CD4-positive, alpha-beta T cell treated with Interleukin-4 for 1 hour (primary cell): ENCODE measurements at places on chromosomes 13 and 19.

GRCh38 chr13:113351514-113352026 lies 12.4 kb downstream of the GRTP1 start:
- DNase-seq, result no peak

- DNase-seq, result no peak
Observed at GRCh38 chr19:48348045-48348444, 15.7 kb downstream of the TMEM143 start.

- no peak for DNase-seq
Observed at GRCh38 chr13:104170980-104171555, 1104.9 kb upstream of the SLC10A2 start.

- no peak for DNase-seq
Observed at GRCh38 chr19:3160219-3160618, 18.4 kb upstream of the S1PR4 start.

GRCh38 chr13:57739089-57739488 lies 107.5 kb downstream of the PCDH17 start:
- no peak for DNase-seq

DNA sequence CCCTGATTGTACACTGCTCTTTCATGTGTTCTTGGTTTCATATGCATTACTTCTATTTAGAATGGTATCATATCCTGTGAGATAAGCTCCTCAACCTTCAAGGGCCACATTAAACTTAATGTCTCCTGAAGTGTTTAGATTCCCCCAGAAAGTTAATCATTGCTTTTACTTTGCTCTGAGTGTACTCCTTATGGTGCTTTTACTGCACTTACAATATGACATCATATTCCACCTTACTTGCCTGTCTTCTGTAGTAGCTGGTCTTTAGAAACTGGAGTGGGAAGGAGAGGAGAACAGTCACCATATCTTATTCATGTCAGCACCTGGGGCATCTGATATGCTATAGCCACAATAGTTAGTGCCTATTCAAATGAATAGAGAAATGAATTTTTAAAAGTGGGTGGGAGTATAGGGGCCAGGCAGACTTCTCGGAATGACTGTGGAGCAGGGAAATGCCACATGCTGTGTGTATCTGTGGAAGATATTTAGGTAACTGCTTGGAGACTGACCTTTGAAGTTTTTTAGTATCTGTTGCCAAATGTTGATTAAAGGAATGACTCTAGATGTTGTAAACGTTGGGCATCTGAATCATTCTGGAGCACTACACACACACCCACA lies 40.2 kb downstream of the SLAIN1 start:
- no peak for DNase-seq

- DNase-seq, result no peak
Observed at GRCh38 chr13:112940236-112940635, 28.8 kb upstream of the MCF2L start.

DNA sequence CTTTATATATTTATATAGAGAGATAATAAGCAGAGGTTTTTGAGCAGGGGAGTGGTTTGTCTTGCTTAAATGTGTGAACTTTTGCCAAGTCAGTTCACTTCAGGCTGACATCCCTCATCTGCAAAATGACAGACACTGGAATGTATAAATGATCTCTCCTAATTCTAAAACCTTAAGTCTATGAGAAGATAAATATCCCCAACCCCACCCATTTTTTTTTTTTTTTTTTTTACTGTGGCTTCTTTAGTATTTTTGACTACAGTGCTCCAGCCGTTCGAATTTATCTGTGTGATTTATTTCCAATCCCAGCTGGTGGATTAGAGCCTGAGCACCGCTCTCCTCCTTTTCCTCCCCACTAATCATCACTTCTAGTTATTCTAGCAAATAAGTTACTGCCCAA lies 234.8 kb downstream of the DACH1 start:
- DNase-seq, result no peak
